CD4-positive, alpha-beta T cell treated with Interleukin-2 at 100 ng/mL for 4 hours (primary cell): ENCODE measurements at places on chromosomes 2 and 18.

GRCh38 chr2:214264171-214264570 is 146.7 kb upstream of the VWC2L start:
- DNase-seq: no peak

GRCh38 chr2:11753452-11753885 is 7.0 kb downstream of the LPIN1 start:
- peak; percentile 78 for DNase-seq

- DNase-seq: no peak
These were observed 8.7 kb upstream of the CHMP1B start for GRCh38 chr18:11842562-11842961.

DNA sequence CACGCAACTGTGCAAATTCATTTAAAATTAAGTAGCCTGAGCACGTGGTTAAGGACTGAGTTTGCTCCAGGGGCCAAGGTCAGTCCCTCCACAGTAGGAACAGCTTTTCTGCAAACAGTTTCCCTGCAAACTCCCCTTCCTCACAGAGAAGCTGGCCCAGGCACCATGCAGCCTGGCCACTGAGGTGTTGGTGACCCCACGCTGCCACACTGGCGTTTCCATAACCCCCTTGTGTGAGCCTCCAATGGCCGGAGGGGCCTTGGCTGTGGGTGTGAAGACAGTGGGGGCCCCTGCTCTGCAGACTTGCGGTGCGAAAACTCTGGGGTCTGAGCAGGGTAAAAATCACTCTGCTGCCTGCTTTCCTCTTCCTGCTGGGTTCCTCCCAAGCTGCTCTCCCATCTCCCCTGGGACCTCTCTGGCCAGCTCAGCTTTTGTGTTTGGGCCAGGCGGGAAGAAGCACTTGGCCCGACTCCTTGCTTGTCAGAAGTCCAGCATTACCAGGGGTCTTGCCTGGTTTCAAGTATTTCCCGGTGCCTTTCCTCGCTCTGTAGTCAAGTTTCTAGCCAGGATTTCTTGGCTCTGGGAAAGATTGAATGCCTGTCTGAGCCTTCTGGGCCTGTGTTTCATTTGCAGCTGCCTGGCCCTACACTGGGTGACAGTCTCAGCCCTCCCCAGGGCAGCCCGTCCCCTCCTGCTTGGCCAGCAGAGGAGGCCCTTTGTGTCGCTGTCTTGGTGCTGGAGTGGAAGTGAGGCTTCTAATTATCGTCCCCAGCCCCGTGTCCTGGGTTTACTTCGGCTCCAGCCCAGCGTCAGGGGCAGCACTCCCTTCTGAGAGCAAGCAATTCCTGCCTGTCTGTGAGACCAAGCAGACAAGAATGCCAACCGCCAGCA is 131.4 kb upstream of the SLC1A4 start:
- DNase-seq: no peak

GRCh38 chr2:224357098-224357901 is 44.6 kb downstream of the FAM124B start:
- peak; percentile 65 for DNase-seq

- DNase-seq: no peak
These were observed 53.5 kb downstream of the VSNL1 start for GRCh38 chr2:17593841-17594491.

DNA sequence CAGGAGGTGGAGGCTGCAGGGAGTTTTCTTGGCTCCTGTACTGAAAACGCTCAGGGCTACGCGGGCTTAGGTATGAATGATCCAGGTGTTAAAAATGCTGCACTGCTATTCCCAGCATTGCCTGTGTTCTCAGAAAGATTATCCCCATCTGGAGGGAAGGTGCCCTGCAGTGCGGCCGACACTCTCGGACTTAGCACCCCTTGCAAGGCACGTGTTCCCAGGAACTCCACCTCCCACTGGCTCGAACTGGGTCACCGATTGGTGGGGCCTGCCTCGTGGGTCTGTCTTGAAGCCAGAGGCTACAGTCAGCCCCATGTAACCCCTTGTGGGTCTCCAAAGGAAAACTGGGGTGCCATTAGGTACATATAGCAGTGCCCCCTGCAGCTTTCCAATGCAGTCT is 25.7 kb downstream of the ANO7 start:
- DNase-seq: no peak

- no peak for DNase-seq
These were observed 38.9 kb upstream of the OTOF start for GRCh38 chr2:26516781-26517180.

DNA sequence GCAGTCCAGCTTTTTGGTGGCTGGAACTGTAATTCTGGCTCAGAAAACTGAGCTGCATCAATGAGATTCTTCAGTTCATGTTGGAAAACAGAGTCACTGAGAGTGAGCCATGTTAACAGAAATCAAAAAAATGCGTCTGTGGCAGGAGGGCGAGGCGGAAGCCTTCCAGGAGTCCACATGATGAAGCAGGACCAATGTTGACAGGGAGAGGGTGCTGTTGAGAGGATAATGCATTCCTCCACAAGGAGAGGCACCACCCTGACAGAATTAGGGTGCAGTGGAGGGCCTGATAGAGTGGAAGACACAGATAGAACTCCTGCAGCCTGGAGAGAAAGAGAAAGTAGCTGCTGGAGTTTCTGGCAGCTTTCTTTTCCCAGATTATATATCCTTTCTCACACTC is 111.5 kb downstream of the MGAT5 start:
- no peak for DNase-seq
